ENCODE measurements at places on chromosomes 5 and 9.

DNA sequence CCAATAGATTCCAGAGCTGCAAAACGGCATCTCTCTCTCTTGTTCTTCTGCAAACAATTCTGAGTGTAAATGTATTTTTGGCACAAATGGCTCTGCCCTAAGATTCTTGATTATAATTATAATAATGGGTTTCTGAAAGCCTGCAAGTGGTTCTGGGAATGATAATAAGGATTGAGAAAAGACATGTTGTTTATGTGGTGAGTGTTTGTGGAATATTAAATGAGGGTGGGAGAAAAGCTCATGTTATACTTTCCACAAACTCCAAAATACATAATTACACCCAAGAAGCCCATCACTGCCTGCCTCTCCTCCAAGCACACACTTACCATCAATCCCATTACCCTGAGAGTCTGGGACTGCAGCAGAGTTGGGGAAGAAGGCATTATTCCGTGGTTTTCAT, 460.0 kb upstream of the BRINP1 start:
- no peak for DNase-seq

DNA sequence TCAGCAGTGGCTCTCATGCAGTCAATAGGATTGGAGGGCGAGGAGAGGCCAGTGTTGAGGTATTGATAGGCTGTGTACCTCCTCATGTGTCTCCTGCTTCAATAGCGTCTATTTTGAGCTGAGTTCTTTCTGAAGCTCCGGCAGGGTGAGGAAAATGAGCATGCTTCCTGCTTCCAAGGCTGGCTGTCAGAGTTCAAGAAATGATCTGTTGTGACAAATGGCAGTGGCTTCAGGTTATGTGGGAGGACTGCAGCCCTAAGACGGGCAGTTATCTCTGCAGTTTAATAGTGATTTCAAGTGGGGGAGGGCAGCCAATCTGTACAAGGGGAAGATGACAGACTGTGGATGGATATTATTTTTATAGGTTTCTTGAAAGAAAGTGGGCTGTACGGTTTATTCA, 54.0 kb upstream of the CXCL14 start:
- no peak for DNase-seq

- DNase-seq: no peak
Measured at GRCh38 chr5:6753851-6754250, 40.6 kb downstream of the TENT4A start.

DNA sequence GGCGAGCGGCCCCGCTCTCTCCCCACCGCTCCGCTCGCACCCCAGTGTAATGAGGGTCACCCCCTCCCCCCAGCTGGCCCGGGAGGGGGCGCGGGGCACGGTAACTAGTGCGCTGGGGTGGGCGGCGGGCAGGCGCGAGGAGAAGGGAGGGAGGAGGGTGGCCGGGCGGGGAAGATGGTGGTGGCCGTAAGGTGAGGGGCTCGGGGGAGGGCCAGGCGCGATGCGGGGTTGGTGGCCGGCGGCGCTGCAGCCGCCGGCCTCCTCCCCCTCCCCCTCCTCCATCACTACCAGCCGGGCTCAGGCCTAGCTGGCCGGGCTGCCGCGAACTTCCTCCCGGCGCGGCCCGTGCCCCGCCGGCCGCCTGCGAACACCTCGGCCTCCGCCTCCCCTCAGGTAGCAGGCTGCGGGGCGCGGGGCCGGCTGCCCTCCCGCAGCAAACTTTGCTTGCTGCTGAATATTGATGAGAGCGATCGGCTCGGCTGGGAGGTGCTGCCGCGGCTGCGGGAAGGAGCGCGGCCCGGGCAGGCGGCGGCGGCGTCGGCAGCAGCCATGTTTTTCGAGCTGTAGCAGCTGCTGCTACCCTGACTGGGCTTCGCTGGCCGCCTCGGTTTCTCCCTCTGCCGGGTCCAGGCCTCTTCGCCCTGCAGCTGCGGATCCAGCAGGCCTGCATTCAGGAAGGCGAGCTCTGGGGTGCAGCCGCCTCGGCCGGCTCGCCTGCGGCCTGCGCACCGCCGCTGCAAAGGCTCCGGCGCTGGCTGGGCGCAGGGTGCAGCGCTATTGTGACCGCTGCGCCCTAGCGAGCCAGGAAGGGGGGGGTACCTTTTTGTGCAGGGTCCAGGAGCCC, 502 bp downstream of the NSD1 start:
- DNase-seq: no peak

DNA sequence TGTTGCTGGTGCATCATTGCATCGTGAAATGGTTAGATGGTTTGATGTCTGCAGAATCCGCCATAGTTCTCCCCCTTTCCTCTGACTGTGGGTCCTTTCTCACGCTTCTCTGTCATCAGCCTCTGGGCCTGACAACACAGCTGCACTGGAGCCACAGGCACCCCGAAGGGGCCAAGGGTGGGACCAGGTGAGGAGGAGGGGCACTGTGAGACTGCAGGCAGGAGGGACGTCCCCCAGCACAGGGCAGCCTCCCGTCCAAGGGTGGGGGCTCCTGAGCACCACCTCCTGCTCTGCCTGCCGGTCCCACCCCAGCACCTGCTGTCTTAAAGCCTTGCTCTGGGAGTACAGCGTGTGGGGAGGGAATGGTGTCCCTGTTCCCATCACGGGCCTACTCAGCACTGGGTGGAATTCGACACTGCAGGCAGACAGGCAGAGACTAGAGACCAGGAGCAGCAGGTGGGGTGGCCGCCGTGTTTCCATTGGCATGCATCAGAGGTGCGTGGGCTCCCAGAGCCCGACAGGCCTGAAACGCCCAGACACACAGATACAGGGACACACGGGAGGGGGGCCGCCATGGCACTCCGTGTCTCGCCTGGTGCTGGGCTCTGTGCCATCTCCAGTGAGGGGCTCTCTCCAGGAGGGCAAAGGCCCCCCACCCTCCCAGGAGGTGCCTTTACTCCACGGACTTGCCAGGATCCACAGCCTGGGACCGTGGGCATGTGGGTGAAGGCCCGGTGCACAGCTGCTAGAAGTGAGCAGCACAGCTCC, 15.0 kb downstream of the CACNA1B start:
- DNase-seq: no peak

- peak; percentile 22 for DNase-seq
Measured at GRCh38 chr5:96601715-96602244, 60.4 kb upstream of the CAST start.

- DNase-seq: no peak
Measured at GRCh38 chr9:115234094-115234493, 116.1 kb upstream of the TNC start.

DNA sequence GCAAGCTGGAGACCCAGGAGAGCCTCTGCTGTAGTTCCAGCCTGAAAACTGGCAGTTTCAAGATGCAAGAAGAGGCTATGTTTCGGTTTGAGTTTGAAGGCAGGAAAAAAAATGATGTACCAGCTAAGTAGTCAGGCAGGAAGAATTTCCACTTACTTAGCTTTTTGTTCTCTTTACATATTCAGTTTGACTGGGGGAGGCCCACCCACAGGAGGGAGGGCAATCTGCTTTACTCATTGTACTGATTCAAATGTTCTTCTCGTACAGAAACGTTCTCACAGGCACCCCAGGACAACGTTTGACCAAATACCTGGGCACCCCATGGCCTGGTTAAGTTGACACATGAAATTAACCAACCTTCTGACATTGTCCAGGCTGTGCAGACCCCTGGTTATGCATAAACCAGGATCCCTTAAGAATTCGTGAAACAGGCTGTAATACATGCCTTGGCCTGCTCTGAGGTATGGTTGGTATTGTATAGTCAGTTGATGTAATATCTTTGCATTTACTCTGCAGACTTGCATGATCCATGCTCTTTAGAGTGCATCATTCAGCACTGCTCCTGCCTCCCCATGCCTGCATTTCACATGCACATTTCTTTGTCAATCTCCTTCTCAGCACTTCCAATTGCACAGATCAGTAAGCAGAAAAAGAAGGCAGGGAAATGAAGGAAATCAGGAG, 687.1 kb downstream of the TAF11L14 start:
- no peak for DNase-seq

DNA sequence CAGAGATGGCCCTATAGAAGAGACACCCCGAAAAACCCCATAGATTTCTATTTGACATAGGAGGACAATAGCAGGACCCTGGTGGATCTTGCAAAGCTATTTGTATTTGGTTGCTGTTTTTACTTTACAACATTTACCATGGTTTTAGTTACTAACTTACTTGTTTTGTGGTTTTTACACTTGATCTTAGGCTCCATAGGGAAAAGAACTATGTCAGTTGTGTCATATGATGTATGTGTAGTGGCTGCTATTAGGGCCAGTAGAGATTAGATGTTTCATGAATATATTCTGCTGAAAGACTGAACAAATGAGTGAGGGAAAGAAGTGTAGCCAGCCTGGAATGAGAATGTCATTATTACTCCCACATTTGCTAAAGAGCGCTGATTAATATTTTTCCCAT, 388.1 kb downstream of the SEMA5A start:
- DNase-seq: peak; percentile 16

DNA sequence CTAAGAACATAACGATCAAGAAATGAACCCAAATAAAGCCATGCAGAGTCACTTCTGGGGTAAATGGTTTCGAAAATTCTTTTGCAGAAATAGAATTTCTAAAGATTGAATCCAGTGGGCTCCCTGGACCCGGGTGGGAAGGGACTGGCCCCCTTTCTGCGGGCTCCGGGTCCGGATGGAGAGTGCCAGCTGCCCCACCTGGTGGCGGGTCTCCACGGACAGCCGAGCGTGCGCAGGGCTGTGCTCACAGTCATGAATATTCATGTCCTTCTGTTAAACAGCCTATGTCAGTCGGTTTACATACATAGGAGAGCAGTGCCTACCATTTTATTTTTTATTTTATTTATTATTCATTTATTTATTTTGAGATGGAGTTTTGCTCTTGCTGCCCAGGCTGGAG, 4.7 kb upstream of the PPP1R26 start:
- DNase-seq: no peak

GRCh38 chr5:132277971-132278853, 16.0 kb upstream of the SLC22A4 start:
- DNase-seq: no peak

DNA sequence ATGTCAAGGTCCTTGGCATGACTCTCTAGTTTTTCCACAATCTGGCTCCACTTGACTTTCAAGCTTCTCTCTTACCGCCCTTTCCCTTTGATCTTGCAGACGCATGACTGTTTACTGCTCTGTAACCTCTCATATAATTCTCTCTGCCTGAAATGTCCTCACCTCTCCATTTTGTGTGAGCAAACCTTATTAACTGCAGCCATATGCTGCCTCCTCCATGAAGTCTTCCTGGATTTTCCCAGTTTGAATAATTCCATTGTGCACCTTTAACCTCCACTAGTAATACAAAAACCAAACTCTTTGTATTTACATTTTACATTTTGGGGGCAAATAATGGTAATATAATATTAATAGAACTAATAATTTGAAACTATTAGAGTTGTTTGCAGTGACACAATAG, 9.5 kb upstream of the C9orf72 start:
- DNase-seq: no peak

GRCh38 chr5:9895302-9895645, 265.1 kb upstream of the TAS2R1 start:
- DNase-seq: no peak

- DNase-seq: no peak
Measured at GRCh38 chr9:93112116-93112863, 16.3 kb downstream of the CARD19 start.

DNA sequence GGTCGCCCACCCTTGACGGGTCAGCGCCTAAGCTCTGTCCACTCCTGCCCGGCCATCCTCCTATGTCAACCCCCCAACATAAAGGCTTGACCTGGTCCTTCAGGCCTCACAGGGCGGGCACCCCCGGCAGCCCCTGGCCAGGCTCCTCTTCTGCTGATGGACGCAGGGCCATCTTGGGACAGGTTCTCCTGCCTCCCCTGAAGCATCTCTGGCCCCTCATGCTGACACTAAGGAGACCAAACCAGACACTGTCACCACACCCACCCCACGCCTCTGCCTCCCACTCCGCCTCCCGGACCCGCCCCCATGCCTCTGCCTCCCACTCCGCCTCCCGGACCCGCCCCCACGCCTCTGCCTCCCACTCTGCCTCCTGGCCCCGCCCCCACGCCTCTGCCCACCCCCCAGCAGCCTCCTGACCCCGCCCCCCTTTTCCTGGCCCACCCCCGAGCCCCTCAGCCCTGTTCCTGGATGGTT, 6.8 kb downstream of the OBP2A start:
- no peak for DNase-seq

- DNase-seq: no peak
Measured at GRCh38 chr9:28206280-28206679, 633.0 kb upstream of the C9orf72 start.

GRCh38 chr9:69040646-69041045, 5.1 kb downstream of the FXN start:
- no peak for DNase-seq

DNA sequence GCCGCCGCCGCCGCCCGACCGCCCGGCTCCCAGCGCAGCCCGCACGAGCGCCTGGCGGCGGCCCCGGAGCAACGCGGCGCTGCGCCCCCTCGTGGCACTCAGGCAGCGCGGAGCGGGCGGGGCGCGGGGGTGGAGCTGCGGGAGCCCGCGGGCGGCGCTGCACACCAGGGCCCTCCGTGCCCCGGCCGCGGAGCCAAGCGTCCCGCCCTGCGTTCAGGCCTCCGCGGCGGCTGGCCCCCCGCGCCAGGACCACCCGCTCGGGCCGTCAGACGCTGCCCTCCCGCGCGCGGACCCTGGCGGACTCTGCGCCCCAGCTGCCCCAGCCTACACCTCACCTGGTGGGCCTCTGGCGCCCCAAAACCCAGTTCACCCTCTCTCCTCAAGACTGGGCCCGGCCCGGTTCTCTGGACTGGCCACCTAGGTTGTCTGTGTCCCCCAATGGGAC, at the start of gene RASGEF1C:
Gene RASGEF1C, minus strand, starts transcription at position 75 of the 445 bp plus-strand sequence. CDS start 71,159 bp downstream, outside the sequence.
- DNase-seq: peak; percentile 17

GRCh38 chr5:53364061-53364460, 116.4 kb upstream of the FST start:
- DNase-seq: peak; percentile 50

DNA sequence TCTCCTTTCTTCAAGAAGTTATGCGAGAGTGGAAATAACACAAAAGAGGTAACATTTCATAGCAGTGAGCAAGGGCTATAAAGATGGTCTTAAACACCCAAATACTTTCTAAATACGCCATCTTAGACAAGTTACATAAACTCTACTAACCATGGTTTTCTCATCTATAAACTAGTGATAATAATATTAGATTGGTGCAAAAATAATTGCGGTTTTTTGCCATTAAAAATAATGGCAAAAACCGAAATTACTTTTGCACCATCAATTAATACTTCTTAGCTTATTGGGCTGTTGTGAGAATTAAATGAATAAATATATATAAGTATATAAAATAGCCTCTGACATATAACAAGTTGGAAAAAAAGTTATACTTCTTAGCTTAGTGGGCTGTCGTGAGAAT, 23.7 kb downstream of the GABRA6 start:
- DNase-seq: no peak

DNA sequence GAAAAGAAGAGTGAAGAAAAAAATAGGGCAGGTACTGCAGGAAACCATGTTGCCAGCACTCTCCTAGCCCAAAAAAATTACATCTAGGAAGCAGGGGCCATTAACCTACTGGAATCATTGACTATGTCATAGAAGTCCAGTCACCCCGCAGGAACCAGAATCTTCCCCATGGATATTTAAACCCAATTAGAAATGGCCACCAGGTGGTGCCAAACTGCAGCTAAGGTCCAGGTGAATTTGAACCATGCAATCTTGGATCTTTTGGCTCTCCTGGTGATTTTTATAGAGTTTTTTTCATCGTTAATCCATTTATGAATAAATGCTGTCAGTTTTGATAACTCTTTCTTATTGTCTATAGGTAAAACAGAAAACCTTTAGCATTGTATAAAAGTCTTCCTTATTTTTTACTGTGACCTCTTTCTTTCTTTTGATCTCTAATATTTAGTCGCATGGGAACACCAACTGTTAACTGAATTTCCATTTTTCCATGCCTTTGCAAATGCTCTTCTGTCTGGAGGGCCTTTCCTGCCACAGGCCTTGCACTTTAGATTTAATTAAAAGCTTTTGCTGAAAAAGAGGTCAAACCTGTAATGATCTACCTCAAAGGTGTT, 147.5 kb upstream of the FGF10 start:
- no peak for DNase-seq
